Mesenteric fat pad (tissue), 1 donor: ENCODE measurements at places on chromosomes 4 and X. TPM values are rescaled to one million over a fixed set of nuclear protein-coding genes. Genes with fewer than 3 reads are reported as not detected.

The HTN1 gene
- not detected for total RNA-seq

The MAGEA2B gene
- total RNA-seq: not detected

The TMEM31 gene
- not detected for total RNA-seq

The PSAPL1 gene
- total RNA-seq: not detected

The PPID gene
- 19.6 TPM for total RNA-seq

GRCh38 chrX:96721354-96721753 is 36.7 kb downstream of the DIAPH2 start:
- no peak for DNase-seq

GRCh38 chr4:929096-929765 is 2.9 kb downstream of the GAK start:
- DNase-seq: peak; percentile 71

DNA sequence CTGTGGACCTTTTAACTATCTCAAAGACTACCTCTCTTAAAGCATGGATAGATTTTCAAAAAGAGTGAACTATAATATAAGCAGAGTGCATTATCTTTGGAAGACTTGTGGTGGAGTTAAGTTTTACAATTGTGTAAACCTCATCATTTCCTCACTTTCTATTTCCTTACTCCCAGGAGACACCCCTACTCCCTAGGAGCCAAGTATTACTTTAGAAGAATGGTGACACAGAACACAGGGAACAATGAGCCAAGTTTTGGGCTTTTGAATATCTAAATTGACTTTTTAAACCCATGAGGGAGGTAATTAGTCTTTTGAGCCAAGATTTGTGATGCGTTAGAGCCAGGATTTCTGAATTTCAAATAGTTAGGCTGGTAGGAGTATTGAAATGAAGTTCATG is 78.9 kb upstream of the UNC5C start:
- DNase-seq: no peak

GRCh38 chr4:179465131-179465797 is 2023.0 kb upstream of the AGA start:
- no peak for DNase-seq

GRCh38 chrX:139194571-139195280 is 335.8 kb upstream of the F9 start:
- DNase-seq: no peak

DNA sequence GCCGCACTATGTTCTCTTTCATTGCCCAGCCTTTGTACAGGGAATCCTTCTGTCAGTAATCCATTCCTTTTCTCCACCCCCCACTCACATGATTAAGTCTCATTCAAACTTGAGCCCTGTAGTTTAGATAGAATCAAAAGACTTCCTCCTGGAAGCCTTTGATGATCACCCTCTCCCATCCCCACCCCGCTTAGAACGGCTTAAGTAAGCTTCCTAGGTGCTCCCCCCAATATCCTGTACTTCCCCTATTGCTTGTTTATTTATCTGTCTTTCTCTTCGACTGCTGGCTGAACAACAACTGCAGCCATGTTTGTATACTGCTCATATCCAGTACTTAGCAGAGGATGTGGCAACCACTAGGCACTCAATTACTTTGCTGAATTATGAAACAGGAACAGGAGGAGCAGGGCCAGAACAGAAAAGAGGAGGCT is 38.5 kb upstream of the GPC3 start:
- DNase-seq: no peak

DNA sequence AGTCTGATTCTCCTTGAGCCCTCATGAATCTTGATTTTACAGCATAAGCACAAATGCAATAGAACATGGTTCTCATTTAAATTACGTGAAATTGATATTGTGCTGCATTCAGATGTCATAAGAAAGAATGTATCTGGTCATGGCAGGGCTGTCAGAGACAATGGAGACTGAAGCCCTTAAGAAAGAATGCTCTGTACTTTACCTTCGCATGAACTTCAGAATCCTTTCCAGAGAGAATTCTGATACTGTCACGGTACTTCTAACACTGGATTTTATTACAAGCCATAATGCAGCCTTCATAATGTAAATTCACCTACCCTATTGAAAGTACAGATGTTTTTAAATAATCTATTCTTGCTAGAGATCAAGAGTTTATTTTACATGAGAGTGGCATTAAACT is 677.9 kb upstream of the ADGRL3 start:
- DNase-seq: no peak
